ENCODE measurements at places on chromosomes 1 and 21. TPM values are rescaled to one million over a fixed set of nuclear protein-coding genes. Genes with fewer than 3 reads are reported as not detected.

DNA sequence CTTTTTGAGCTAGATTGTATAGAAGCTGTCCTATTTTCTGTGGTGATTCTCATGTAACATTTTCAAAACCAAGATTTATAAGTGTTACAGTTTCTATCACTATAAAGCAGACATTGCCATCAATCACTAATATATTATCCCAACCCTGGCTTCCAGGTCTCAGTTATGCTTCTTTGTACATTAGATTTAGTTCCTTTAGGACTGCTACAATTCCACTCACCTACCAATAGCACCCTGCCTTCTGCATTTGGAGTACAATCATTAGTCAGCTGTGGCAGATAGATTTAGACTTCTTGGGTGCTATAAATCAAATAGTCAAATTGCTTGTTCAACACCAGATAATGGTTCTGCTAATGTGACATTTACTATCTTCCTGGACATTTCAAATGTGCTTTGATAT, 281.6 kb downstream of the BRINP3 start:
- H3K27me3 ChIP-seq, result no peaks in the 10 kb centered on the region
- H3K27ac ChIP-seq, result no peak overlapping the region
- no peak for DNase-seq
- H3K4me3 ChIP-seq, result no peak overlapping the region

Gene CTH
- 9.7 TPM for total RNA-seq

Gene PPM1J
- 1.0 TPM for total RNA-seq

DNA sequence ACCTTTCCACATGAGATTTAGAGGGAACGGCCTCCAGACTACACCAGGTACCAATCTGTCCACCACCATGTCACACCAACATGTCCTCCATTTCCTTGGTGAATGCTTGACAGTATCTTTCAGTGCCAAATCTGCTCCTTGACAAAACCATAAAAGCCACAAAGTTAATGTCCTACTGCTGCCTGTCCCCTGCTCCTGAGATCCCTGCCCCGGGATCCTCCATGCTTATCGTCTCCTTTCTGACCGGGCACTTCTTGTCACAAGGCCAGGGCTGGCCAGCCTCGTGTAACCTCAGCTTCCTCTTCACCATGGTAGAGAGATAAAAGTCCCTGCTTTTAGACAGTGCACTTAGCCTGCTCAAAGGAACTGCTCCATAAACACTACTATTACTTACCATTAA, 136.2 kb downstream of the NAV1 start:
- H3K4me3 ChIP-seq, result no peak overlapping the region
- DNase-seq, result no peak
- peaks cover 2% of the 10 kb centered on the region for H3K36me3 ChIP-seq
- H3K27me3 ChIP-seq, result no peaks in the 10 kb centered on the region
- H3K4me1 ChIP-seq, result peaks cover 7% of the 10 kb centered on the region

DNA sequence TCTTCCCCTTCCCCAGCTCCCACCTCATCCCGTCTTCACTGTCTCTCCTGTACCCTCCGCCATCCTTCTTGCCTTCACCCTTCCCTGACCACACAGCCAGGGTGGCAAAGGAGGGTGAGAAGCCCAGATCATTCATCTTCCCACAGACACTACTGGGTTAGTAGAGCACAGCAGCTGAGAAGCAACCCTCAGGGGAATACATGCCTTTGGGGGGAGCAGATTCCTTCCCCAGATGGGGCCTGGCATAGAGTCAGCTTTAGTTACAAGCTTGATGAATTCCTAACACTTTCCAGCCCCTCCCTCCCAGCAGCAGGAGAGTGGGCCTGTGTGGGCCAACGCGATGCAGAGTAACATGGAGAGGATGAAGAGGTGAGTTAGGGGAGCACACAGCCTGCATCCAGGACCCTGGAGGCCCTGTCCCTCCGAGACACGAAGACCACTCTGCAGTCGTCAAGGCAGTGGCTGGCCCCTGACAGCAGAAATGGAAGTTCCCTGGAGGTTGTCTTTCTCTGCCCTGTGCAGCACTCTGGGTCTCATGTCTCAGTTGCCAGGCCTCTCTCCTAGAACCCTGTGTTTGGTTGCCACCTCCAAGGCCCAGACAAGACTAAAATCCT, 8.8 kb upstream of the BTG2 start:
- no peak overlapping the region for H3K27ac ChIP-seq
- H3K27me3 ChIP-seq, result peaks cover 31% of the 10 kb centered on the region
- H3K4me3 ChIP-seq, result no peak overlapping the region
- H3K36me3 ChIP-seq, result no peaks in the 10 kb centered on the region
- no peak for DNase-seq

Gene HLX
- 25.2 TPM for total RNA-seq

Gene RIPPLY3
- not detected for total RNA-seq

DNA sequence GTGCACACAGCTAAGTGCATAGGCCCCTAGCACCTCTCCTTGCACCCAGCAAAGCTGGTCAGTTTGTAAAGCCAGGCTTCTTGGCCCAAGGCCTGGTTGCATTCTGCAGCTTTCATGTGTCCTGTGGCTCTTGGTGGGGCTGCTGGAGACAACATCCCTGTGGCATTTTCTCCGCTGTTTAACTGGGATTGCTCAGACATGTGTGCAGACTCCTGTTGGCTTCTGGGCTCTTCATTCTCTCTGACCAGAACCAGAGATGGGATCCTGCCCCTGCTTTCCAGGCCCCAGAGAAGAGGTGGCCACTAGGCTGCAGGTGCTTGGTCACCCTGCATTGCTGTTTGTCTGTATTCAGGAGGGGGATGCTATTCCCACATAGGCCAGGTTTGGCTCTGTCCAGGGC, 50.8 kb downstream of the FAM78B start:
- no peak overlapping the region for H3K4me3 ChIP-seq
